ENCODE measurements at places on chromosomes 3 and 15.

- no peak for DNase-seq
Observed at GRCh38 chr3:55357796-55358195, 129.3 kb downstream of the WNT5A start.

- peak; percentile 27 for DNase-seq
Observed at GRCh38 chr3:149701977-149702350, 44.1 kb upstream of the WWTR1 start.

DNA sequence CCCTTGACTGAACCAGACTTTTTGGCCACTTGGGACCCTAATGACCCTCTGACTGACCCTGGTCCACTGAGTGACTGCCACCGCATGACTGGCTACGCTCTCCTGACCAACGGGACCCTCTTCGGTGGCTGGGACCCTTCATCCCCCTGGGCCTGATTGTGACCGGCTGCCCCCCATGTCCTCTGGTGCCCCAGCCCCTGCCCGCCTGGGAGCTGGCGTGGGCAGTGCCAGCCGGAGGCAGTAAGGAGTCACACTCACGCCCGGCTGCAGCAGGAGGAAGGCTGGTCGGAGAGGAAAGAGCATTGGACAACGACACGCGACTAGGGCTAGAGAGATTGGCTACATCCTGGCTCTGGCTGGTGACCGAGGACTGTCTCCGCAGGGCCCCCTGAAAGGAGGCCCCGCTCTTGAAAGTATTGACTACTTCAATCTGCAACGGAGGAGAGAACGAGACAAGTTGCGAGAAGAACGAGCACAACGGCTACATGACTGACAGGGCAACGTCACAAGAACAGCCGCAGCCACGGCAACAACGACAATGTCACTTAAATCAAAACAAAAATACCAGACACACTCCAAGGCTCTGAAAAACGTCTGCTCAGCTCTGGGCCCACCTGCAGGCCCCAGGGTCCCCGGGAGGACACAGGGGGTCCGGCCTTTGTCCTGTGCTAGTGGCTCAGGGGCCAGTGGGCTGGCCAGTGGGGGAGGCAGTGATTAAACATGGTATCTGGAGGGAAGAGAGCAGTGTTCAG lies 15.1 kb upstream of the SEC13 start:
- no peak for DNase-seq

GRCh38 chr3:32153414-32154204 lies 47.2 kb downstream of the GPD1L start:
- no peak for DNase-seq

DNA sequence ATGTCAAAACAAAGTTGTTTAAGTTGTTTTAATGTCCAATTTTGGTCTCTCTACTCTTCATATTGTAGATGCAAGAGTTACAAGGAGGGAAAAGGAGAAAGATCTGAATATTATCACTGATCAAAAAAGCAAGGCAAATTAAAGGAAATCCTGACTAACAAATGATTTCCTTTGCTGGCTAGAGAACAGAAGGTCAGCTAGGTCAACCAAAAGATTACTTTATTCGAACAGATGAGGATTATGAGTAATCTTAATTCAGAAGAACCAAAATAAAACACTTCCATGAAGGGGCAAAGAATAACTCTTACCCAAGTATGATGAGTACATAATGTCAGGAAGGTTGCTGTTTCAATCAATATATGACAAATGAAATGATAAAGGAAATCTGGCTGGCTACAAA lies 33.8 kb downstream of the CPNE4 start:
- DNase-seq, result no peak

DNA sequence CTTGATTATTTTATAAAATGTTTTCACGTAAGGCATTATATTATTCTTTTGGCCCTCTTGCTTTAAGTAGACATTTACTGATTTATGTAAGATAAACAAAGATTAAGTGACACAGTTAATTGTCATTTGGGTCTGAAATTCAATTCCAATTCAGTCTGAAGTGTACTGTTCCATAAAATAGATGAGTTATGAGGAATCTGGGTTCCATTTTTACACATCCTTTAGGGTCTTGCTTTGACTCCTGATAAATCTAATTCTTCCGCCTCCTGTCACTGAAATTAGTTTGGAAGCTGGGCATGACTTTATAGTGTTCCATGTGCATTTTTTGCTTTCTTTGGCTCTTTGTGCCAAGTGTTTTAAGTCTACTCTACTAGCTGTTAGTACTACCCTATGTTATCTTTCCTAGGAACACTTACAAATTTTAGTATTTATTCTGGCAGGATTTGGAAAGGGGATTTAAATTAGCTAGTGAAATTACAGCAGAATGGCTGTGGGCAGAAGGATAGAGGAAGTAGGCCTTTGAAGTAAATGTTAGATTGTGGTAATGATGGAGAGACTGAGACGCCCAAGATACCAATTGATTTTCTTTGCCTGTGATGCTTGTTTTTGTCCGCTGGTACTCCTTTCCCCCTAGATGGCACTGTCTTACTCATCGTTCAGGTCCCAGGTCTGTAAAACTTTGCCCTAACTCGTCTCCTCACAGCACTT lies 14.3 kb downstream of the ARL8B start:
- no peak for DNase-seq

GRCh38 chr15:70436428-70436827 lies 326.9 kb downstream of the UACA start:
- DNase-seq, result no peak

GRCh38 chr15:79091204-79091867 lies 756 bp upstream of the RASGRF1 start:
- DNase-seq, result peak; percentile 7

DNA sequence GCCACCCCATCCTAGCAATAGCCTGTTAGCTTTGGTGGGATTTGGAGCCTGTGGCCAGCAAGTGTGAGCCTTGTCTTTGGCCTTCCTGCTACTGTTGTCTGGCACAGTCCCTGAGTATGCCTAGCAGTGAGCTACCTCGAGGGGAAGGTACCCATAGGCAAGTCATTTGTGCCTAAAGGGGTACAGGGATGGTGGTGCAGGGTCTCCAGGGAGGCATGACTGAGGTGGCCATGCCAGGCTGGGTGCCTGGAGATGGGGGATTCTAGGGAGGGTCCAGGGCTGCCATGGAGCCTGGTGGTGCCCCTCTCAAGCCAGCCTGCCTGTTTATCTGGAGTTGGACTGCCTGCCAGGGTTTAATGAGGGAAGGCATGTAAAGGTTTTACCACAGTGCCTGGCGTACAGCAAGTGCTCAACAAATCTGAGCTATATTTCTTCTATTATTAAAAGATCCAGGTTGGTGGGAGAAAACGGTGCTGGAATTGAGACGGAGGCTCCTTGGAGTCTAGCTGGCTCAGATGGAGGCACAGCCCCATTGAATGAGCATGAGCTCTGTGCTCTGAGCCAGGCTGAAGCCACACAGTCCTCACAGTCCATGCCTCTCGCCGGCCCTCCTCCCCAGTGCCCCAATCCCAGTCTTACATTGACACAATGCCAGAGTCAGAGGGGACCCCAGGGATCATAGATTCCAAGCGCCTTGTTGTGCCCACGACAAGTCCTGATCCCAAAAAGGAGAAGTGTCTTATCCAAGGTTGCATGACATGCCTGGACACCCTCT lies 76.2 kb downstream of the CORO2B start:
- DNase-seq, result no peak

DNA sequence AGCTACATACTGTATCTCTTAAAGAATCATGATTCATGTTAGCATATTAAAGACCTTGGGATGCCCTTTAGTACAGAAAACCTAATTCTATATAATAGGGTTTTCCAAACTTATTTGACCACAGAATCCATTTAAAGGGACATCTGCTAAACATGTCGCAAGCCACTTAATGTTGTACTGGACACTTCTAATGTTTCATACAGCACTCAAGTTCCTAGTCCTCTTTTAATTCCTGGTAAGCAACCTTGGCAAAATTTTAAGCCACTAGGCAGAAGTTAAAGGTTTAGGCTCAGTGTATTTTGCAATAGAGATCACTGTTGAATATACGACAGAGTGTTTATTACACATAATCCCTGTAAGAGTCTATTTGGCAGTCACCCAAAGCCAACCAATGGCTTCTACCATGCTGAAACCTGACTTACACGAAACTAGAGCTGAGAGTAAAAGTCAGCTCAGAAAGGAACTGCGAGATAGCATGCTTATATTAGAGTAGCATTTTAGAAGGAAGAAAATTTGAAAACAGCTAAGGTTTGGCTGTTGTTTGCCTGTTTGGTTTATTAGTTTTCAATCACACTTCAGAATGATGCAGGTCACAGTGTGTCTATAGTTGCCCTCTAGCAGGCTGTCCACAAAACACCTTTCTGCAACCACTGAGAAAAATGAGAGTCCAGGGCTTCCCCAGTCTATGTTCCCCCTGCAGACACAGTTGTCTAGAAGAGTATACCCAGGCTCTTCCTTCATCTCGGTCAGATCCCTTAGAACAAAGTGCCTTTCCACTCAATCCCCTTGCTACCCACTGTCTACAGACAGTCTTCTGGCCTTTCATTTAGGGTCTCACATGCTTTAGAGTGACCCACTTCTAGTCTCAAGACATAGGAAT lies 104.4 kb downstream of the FMN1 start:
- DNase-seq, result peak; percentile 58

- DNase-seq, result no peak
Observed at GRCh38 chr15:40330368-40330836, 6.9 kb downstream of the INAFM2 start.

GRCh38 chr3:118501152-118501551 lies 533.5 kb downstream of the IGSF11 start:
- peak; percentile 41 for DNase-seq

GRCh38 chr3:137205394-137206045 lies 247.7 kb downstream of the IL20RB start:
- no peak for DNase-seq

GRCh38 chr3:31732548-31732947 lies 199.8 kb downstream of the STT3B start:
- no peak for DNase-seq

DNA sequence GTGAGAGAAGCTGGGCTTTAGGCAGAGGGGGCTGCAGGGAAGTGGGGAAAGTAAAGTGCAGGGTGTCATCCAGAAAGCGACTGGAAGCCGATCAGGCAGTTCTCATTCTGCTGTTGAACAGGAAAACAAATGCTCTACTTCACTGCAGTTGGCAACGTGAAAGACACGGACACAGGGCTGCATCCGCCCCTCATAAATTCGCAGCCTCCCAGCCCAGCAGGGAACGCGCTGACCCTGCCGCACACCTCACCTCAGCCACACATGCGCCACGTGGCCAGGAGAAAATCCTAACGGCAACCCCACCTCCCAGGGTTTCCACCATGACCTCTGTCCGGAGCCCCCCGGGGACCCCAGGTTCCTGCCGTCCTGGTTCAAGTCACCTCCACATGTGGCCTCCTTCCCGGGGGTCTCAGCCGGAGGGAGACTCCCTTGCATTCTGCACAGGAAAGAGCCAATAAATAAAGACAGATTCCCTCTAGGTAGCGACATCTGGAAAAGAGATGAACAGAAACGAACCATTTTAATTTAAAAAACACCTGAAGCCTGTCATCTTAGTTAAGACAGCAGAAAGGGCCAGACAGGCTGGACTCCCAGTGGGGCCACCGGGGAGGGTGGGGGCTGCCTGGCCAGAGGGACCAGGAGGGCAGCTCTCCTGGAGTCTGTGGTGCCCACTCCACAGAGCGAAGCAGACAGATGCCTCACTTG lies 118.7 kb downstream of the TMEM266 start:
- DNase-seq, result no peak

DNA sequence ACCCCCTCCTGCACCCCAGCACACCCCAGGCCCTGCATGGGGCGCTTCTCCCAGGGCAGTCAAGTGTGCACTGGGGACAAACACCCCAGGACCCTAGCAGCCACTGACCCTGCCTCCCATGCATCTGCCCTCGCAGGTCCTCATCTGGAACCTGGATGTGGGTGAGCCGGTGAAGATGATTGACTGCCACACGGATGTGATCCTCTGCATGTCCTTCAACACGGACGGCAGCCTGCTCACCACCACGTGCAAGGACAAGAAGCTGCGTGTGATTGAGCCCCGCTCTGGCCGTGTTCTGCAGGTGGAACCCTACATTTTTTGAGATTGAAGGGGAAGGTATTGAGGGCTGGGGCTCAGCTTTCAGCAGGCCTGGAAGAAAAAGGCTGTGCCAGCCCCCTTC lies 109.3 kb downstream of the ANP32A start:
- no peak for DNase-seq

DNA sequence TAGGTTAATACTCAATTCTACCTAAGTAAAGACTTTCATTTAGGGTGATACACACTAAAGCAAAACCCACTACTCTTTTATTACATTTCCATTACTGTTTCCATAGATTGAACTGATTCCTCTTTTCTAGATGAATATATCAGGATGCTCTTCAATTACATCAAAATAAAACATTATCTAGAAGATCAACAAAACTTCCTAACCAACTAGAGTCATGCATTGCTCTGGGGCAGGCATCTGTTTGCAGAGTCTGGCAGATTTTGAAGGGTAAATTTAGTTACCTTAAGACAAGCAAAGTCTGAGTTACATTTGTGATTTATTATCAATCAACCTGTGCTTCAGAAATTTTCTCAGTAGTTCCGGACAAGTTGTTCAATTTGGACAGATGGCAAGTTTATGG lies 117.1 kb downstream of the NEK11 start:
- DNase-seq, result no peak

DNA sequence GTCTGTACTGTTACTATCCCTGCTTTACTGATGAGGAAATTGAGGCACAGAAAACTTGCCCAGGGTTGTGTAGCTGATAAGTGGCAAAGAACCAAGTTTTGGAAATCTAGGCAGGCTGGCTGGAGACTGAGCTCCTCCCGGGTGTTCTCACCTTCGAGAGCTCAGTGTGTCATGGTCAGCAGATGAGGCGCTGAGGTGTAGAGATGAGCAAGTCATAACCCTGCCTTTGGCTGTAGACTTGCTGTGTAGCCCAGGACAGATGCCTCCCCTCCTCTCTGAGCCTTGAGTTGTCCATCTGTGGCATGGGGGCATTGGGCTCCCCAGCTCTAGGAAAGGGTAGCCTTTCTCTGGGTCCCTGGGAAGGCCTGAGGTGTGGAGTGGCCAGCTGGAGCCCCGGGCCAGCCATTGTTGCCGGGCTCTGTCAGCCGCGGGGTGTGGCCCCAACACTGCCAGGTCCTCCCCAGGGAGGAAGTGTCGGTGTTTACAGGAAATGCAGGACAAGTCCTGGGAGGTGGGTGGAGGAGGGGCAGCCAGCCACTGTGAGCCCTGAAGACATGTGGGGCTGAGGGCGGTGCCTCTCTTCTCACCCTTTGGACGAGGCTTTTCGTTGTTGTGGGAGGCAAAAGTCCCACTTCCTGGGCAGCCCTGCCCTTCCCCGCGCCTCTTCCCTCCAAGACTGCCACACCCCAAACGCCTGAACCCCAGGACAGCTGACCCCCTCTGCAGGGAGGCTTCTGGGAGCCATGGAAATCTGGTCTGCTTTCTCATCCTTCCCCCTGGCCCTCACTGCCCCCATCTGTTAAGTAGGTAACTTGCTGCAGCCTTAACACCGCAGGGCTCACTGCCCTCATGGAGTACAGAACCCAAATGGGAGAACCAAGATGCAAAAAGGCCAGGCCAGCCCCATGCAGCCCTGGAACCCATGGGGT lies 29.1 kb downstream of the FGD5 start:
- DNase-seq, result no peak

GRCh38 chr15:68818769-68819494 lies 1.8 kb downstream of the ANP32A start:
- DNase-seq, result peak; percentile 61

GRCh38 chr3:55409806-55410205 lies 77.3 kb downstream of the WNT5A start:
- DNase-seq, result peak; percentile 45

- no peak for DNase-seq
Observed at GRCh38 chr3:14150078-14150477, 25.2 kb downstream of the TMEM43 start.

Measured in fibroblast of skin of scalp (primary cell).